ENCODE measurements at places on chromosomes 12 and 14.
A peak's percentile ranks its signal among the peaks of the same experiment; 100 is the strongest.

DNA sequence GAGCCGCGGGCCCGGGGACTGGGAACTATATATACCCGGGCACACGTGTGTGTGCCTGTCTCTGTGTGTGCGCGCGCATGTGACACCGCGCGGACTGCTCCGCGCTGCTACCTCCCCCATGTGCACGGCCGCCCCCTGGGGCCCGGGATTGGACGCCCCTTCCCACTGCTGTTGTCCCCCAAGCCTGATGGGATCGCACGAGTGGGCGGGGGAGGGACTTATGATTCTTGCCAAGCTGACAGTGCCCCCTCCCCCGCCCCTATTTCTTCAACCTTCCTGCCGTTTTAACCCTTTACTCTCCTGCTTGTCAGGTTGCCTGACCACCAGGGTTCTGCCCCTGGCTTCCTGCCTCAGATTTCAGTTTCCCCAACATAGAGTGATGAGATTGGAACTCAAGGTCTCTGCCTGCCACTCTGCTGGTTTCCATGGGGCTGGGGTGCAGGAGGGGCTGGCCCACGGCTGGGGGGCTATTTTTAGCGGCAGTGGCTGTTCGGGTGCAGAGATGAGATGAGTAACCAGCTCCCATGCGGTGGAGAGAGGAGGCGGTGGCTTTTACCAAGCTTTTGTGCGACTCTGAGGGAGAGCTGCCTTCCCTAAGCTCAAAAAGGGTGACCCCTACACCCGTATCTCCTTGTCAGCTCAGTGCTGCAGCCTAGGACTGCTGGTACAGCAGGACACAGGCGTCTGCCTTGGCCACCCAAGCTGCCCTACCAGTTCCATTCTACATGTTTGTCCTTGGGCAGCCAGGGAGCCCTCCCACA lies at the start of gene DDN:
Gene DDN (minus strand): TSS at position 5 of the 761 bp plus-strand sequence. CDS start 88 bp downstream, outside the sequence.
- peaks cover 3% of the 10 kb centered on the region for H3K27me3 ChIP-seq
- H3K4me3 ChIP-seq = peak within 1 kb of the TSS; percentile 31
- peaks cover 3% of the 10 kb centered on the region for H3K36me3 ChIP-seq
- no peak within 1 kb of the TSS for H3K27ac ChIP-seq
- DNase-seq = no peak

GRCh38 chr14:44960646-44961045 lies 1.1 kb downstream of the KLHL28 start:
- H3K36me3 ChIP-seq = no peaks in the 10 kb centered on the region
- H3K4me1 ChIP-seq = peaks cover 4% of the 10 kb centered on the region
- no peak for DNase-seq
- peak overlapping the region; percentile 90 for H3K27ac ChIP-seq

GRCh38 chr12:59151243-59151642 lies 230.9 kb upstream of the LRIG3 start:
- no peaks in the 10 kb centered on the region for H3K4me1 ChIP-seq
- H3K4me3 ChIP-seq = no peak overlapping the region
- H3K36me3 ChIP-seq = no peaks in the 10 kb centered on the region
- no peak overlapping the region for H3K27ac ChIP-seq

- H3K36me3 ChIP-seq = no peaks in the 10 kb centered on the region
- DNase-seq = no peak
- H3K4me3 ChIP-seq = no peak overlapping the region
- H3K27me3 ChIP-seq = no peaks in the 10 kb centered on the region
- H3K4me1 ChIP-seq = no peaks in the 10 kb centered on the region
Observed at GRCh38 chr14:86987966-86988365, 1005.0 kb downstream of the GALC start.

GRCh38 chr12:94872671-94872970 lies 130.9 kb downstream of the NDUFA12 start:
- DNase-seq = no peak
- H3K27ac ChIP-seq = peak overlapping the region; percentile 70
- H3K4me3 ChIP-seq = peak overlapping the region; percentile 58
- H3K27me3 ChIP-seq = no peaks in the 10 kb centered on the region
- H3K36me3 ChIP-seq = no peaks in the 10 kb centered on the region

Data from prostate gland (tissue), 2 donors.